ENCODE measurements at places on chromosomes 3 and 15.

DNA sequence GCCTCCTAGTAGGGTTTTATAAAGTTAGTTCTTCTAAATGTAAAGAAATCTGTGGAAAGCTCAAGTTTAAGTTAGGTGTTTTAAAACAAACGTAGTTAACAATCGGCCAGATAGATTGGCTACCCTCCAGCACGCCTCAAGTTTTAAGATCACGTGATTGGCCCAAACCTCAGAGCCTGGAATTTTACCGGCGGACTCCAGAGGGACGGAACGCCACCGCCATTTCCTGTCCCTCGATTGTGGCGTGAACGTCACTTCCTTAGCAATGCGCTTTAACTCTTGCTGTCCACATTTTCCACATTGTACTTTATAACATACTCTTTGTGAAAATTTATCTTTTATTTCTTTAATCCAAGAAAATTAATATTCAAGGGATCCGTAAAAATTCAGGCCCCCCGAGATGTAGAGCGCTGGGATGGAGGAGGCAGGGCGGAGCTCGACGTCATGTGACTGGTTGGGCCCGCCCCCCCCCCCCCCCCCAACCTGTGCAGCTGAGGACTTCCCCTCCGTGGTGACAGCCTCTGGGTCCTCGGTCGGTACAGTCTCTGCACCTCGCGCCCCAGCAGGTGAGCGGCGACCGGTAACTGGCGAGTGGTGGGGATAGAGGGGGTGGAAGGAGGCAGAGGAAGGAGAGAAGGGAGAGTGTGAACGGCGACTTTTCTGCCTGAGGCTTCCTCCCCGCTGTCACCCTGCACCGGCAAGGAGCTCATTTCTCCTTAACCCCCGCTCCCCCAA lies at the start of gene ATP6V1A:
TSS of gene ATP6V1A (plus strand) at position 488 of the 735 bp plus-strand sequence. CDS start 31,719 bp downstream, outside the sequence.
- peak; percentile 90 for DNase-seq

DNA sequence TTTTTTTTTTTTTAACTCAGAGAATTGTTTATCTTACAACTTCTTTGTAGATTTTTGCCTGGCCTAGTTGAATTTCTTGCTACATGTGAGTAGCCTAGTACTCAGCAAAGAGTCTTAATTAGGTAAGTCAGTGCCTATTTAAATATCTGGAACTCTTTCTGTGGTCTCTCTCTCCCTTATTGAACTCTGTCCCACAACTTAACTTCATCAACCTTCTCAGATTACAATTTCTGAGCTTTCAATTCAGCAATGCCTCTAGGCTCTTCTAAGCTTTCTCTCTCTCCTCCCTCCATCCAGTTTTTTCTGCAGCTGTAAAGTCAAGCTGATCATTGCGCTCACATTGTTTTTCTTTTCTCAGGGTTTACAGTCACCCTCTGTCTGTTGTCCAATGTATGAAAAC lies 517.6 kb upstream of the ROBO1 start:
- DNase-seq, result no peak

- DNase-seq, result no peak
Measured at GRCh38 chr3:54071601-54072000, 50.8 kb upstream of the CACNA2D3 start.

DNA sequence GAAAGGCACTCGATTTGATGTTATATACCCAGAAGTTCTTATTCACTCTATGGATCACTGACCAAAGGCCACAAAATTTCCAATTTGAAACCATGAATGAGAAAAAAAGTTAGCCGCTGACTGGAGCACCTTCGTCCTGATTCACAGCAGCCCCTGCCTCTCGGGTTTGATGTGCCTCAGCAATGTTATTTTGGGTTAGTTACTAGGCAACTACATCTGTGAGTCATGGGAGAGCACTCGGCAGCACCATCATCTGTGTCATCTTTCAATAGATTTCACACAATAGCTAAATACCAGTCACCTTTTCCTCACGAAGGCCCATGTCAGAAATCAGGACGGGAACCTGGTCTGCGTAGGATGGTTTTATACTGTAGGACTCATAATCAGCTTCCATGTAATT lies 269.2 kb downstream of the ZBBX start:
- DNase-seq, result no peak

- no peak for DNase-seq
Measured at GRCh38 chr3:8987226-8987625, 24.0 kb upstream of the RAD18 start.

- DNase-seq, result no peak
Measured at GRCh38 chr15:80780416-80781221, 1.4 kb downstream of the CEMIP start.

DNA sequence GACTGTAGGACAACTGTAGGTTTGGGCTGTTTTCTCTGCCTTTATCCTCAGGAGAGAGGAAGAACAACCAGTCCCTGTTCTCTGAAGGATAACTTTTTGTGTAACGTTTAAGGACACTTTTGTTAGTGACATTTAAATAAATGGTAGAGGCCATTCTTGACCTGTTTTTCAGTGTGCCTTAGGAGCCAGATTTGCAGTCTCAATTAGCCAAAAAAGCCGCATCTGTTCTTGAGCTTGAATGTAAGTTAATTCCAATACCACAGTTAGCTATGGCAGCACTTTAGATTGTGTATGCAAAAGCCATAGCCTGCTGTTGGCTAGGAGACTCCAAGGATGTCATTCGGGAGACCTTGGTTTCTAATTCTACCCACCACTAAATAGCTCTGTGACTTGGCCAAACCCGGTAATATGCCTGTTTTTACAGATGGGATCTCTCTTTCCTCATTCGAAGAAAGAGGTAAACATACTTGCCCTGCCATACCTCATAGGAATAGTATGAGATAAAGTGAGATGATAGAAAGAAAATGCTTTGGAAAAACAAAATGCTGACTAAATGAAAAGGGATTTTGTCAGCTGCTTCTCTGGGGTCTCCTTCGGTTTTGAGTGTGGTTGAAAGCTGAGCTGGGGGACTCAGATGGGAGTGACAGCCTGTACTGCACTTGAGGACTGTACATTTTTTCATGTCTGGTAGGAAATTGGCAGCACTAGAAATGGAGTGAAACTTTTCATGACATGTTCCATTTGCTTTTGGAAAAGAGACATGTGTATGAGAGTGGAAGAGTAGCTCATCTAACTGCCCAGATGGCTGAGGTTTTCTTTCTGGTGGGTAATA lies 57.3 kb upstream of the ROPN1 start:
- DNase-seq, result no peak

DNA sequence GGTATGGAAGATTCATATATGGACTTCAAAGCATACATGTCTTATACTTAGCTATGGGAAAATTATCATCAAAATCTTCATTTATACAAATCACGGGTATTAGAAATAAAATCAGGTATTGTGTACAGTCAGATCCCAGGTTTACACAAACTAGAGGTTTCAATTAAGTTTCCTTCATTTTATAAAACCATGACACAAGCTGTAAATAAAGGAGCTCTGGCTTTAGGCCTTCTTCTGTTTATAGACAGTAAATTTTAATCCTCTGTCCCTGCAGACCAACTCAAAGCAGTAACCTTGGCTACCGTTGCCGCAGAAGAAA lies 68.8 kb upstream of the CHD2 start:
- no peak for DNase-seq

- DNase-seq, result no peak
Measured at GRCh38 chr3:101379658-101380376, 59.4 kb upstream of the IMPG2 start.

All from HFFc6 (cell line).